Activated naive CD8-positive, alpha-beta T cell treated with anti-CD3 and anti-CD28 coated beads, Interleukin-2, amount 10 ng/mL, durations not matched to agents 7 days and 5 days (primary cell): ENCODE measurements at places on chromosomes 13 and 19. TPM values are rescaled to one million over a fixed set of nuclear protein-coding genes. Genes with fewer than 3 reads are reported as not detected.
A peak's percentile ranks its signal among the peaks of the same experiment; 100 is the strongest.

ZNF112 gene
- total RNA-seq = 0.30 TPM

UTP14C gene
- total RNA-seq = 10.7 TPM

KIR2DL3 gene
- not detected for total RNA-seq

LILRA1 gene
- total RNA-seq = not detected

RASA3 gene
- total RNA-seq = 73.9 TPM

EFNB2 gene
- total RNA-seq = 0.14 TPM

KIR2DL1 gene
- not detected for total RNA-seq

- peaks cover 18% of the 10 kb centered on the region for H3K4me1 ChIP-seq
- H3K4me3 ChIP-seq = no peak overlapping the region
- DNase-seq = no peak
- H3K36me3 ChIP-seq = no peaks in the 10 kb centered on the region
Observed at GRCh38 chr19:35911173-35911572, 3.1 kb upstream of the TYROBP start.

- H3K4me3 ChIP-seq = peak overlapping the region; percentile 69
- DNase-seq = no peak
- peaks cover 8% of the 10 kb centered on the region for H3K4me1 ChIP-seq
- H3K27me3 ChIP-seq = no peaks in the 10 kb centered on the region
- peaks cover 8% of the 10 kb centered on the region for H3K36me3 ChIP-seq
Observed at GRCh38 chr13:20828539-20829364, 55.0 kb upstream of the EEF1AKMT1 start.

GRCh38 chr13:57191667-57192066, 24.7 kb downstream of the PRR20E start:
- no peaks in the 10 kb centered on the region for H3K27me3 ChIP-seq
- H3K4me1 ChIP-seq = no peaks in the 10 kb centered on the region
- no peak for DNase-seq
- no peak overlapping the region for H3K27ac ChIP-seq

- peaks cover 24% of the 10 kb centered on the region for H3K36me3 ChIP-seq
- H3K4me1 ChIP-seq = peaks cover 44% of the 10 kb centered on the region
- DNase-seq = peak; percentile 75
Observed at GRCh38 chr19:17075864-17076542, 426 bp downstream of the MYO9B start.

GRCh38 chr13:113890774-113891480, 27.1 kb upstream of the GAS6 start:
- H3K4me3 ChIP-seq = no peak overlapping the region
- peaks cover 2% of the 10 kb centered on the region for H3K36me3 ChIP-seq
- DNase-seq = no peak
- no peaks in the 10 kb centered on the region for H3K4me1 ChIP-seq

- H3K36me3 ChIP-seq = peaks cover 4% of the 10 kb centered on the region
- H3K27ac ChIP-seq = peak overlapping the region; percentile 26
- no peak for DNase-seq
- H3K4me1 ChIP-seq = peaks cover 31% of the 10 kb centered on the region
Observed at GRCh38 chr19:13098277-13099072, 4.2 kb downstream of the LYL1 start.

GRCh38 chr19:45059258-45059965, 16.9 kb downstream of the ZNF296 start:
- DNase-seq = peak; percentile 81
- H3K4me3 ChIP-seq = no peak overlapping the region
- H3K4me1 ChIP-seq = peaks cover 2% of the 10 kb centered on the region
- no peak overlapping the region for H3K27ac ChIP-seq

DNA sequence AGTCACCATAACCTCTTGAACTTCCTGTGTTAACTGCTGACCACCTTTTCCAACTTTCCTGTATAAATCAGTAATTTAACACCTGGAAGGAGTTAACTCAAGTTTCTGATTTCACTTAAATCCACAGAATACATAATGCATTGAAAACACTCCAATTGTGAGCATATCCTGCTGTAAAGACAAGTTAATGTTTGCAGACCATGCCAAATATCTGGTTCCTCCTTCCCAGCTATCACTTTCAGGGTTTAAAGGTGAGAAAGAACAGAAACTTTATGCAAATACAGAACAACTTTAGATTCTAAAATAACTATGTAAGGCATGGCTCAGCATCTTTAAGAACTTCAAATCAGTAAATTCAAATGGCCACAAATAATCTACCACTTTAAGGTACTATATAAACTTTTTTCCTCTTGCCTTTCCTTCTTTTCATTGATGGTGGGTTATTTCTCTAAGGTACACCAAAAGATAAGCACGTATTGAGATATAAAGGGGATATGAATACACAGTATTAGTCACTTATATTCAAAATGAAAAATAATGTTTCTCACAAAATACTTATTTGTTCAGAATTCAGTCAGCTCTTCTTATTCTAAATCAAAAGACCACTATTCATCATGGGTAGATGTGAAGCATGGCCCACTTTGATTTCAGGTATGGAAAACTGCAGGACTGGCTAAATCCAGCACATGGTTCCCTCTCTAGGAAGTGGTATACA, 6.6 kb upstream of the TPTE2 start:
- H3K27ac ChIP-seq = no peak overlapping the region
- H3K36me3 ChIP-seq = peaks cover 1% of the 10 kb centered on the region
- no peak overlapping the region for H3K4me3 ChIP-seq
- no peaks in the 10 kb centered on the region for H3K4me1 ChIP-seq

DNA sequence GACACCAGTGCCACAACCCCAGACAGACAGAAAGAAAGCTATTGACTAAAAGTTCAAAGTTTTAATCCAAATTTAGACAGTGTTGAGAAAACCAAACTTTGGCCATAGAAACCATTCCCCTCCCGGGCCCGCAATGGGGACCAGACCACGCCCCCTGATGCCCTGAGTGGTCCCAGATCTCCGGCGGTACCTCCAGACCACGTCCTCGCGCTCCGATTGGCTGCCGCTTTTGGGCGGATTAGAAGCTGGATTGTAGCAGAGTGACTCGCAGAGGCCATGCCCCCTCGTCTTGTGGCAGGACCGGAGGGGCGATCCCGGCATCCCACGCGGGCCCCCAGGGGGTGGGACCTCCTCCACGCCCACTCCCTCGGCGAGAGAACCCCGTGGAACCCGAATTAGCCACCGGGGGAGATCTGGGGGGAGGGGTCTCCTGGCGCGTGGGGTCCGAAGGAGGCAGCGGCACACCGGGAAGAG, 797 bp upstream of the HSD17B14 start:
- peak overlapping the region; percentile 82 for H3K27ac ChIP-seq
- peaks cover 15% of the 10 kb centered on the region for H3K4me1 ChIP-seq
- H3K27me3 ChIP-seq = peaks cover 1% of the 10 kb centered on the region
- no peaks in the 10 kb centered on the region for H3K36me3 ChIP-seq
- peak; percentile 79 for DNase-seq

DNA sequence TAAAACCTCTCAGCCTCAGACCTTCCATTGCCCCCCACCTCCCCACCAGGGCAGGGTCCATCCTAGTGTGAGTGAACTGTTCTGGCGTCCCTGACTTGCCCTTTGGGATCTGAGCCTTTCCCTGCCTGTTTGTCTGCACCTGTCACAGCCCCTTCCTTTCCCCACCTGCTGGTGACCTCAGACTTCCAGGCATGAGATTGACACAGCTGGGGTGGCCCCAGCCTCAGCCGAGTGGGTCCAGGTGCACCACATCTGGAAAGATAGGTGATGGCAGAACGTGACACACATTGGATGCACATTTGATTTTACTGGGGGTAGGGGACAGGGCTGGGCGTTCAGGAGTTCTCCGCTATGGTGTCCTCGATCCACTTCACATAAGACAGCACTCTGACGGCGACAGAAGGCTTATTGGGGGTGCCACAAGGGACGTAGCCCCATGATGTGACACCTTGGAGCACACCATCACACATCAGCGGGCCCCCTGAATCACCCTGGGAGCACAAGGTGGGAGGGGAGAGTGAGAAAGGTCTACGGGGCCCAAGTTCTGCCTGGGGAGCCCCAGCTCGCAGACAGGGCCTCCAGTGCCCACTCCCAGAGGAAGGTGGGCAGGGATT, 4.6 kb downstream of the KLK1 start:
- H3K27me3 ChIP-seq = peaks cover 47% of the 10 kb centered on the region
- H3K27ac ChIP-seq = peak overlapping the region; percentile 61
- H3K4me3 ChIP-seq = peak overlapping the region; percentile 76
- peaks cover 21% of the 10 kb centered on the region for H3K4me1 ChIP-seq
- no peaks in the 10 kb centered on the region for H3K36me3 ChIP-seq

GRCh38 chr19:48623556-48624066, 4.3 kb downstream of the SPHK2 start:
- H3K4me1 ChIP-seq = peaks cover 41% of the 10 kb centered on the region
- H3K4me3 ChIP-seq = peak overlapping the region; percentile 92
- H3K27ac ChIP-seq = peak overlapping the region; percentile 97
- DNase-seq = no peak

- H3K36me3 ChIP-seq = peaks cover 9% of the 10 kb centered on the region
- H3K4me3 ChIP-seq = no peak overlapping the region
- H3K4me1 ChIP-seq = peaks cover 4% of the 10 kb centered on the region
- H3K27ac ChIP-seq = peak overlapping the region; percentile 34
- no peaks in the 10 kb centered on the region for H3K27me3 ChIP-seq
Observed at GRCh38 chr19:35620001-35620400, 7.5 kb downstream of the HAUS5 start.
